ENCODE measurements at places on chromosomes 1 and 21. TPM values are rescaled to one million over a fixed set of nuclear protein-coding genes. Genes with fewer than 3 reads are reported as not detected.

- DNase-seq = no peak
Observed at GRCh38 chr1:1927751-1928150, 8.7 kb upstream of the TMEM52 start.

GRCh38 chr1:162028726-162029125 lies 5.1 kb upstream of the OLFML2B start:
- DNase-seq = no peak

DNA sequence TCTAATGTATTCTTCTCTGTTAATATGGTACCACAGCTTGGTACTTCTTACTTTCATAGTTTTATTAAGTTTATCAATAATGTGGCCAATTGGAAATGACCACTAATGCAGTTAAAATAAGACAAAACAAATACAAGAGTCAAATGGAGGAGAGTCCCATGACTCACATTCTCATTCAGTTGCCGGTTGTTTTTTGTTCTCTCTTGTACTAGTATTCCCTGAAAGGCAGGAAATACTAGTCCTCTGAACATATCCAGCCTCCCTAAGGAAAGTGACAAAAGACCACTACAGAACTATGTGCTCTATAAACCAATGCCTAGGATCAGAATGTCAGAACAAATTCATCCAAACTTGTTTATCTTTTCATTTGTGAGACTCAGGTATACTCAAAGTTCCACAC lies 165.2 kb upstream of the SAMSN1 start:
- DNase-seq = no peak

GRCh38 chr1:62356257-62356835 lies 37.1 kb upstream of the KANK4 start:
- DNase-seq = peak; percentile 70

DNA sequence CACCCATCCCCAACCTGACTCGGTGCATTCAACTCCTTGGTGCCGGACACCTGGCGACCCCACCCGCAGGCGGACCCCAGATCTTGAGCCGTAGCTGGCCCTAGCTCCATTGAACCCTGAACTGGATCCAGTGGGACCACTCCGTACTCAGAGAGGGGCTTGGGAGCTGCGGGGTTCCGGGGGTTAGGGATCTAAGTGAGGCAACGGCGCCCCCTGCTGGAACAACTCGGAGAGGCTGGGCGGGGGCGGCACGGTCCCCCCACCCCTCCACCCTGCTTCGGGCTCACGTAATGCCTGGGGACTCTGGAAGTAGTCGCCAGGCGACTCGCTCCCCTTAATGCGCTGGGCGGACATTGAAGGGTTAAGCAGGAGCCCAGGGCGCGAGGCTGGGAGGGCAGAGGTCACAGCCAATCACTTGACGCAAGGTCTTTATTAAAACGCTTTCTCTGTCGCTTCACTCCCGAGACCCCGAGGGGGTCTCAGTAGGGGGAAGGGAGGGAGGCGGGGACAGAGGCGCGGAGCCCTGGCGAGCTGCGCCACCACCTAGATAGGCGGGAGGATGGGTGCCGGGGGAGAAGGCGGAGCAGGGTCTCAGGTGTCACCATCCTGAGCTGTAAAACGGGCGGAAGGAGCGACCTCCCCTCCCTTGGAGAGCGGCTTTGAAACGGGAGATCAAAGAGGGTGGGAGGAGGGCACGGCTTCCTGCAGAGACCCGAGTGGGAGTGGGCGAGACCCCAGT lies 704 bp upstream of the CRABP2 start:
- no peak for DNase-seq

DNA sequence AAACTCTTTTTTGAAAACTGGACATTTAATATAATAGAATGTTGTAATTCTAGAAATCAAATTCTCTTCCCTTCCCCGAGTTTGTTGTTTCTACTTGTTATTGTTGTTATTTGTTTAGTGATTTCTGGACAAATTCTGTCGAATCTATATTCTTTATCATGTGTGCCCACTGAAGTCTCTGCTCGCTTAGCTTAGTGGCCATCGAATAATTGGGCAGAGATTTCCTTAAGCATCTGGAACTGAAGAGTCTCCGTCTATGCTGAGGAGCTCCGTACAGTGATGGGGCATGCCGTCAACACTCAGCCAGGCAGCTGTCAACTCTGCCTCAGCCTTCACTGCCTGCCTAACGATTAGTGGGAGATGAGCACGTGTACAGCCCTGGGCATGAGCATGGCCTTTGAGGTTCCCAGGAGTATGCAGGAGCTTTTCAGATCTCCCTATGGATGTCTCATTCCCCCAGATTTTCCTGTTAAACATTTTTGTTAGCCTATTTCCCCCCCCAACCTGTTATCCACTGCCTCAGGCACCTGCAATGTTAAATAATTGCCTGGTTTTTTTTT lies 66.8 kb downstream of the SLX9 start:
- no peak for DNase-seq

GRCh38 chr1:155507945-155508344 lies 54.7 kb downstream of the ASH1L start:
- no peak for DNase-seq

- DNase-seq = no peak
Observed at GRCh38 chr1:226033582-226033981, 28.9 kb upstream of the H3-3A start.

GRCh38 chr1:205505076-205505729 lies 734 bp downstream of the CDK18 start:
- no peak for DNase-seq

DNA sequence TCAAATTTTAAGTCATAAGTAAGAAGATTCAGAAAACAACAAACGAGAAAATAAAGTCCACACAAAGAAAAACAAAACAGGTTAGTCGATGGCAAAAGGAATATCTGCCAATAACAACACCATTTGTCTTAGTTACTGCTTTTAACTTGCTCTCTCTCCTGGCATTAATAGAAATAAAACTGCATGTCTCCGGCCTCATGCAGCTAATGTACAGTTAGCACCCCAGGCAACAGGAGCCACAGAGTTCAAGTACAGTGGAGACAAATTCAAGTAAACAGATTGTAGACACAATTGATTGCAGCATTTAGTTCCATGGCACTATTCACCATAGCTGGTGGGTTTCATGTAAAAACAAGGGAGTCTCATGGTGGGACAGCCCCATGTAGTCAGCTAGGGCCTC lies 33.5 kb downstream of the SUSD4 start:
- DNase-seq = no peak

DNA sequence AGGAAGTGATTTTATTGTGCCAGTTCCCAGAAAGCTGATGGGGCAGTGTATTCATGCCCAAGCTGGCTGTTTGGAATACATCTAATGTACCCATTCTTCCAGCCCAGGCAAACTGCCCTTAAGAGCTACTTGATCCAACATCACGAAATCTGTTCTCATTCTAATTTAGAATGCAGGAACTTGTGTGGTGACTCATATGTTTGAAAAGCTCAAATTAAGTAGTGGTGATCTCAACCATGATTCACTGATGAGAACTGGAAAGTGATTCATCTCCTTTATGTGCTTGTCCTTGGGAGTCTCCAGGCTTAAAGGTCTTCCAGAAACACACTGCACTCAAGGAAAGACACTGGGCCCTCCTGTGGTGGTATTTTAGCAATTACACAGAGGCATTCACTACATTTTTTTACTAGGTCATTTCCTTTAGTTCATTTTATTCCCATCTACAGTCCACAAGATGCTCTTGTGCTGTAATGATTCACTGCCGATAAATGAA lies 65.4 kb downstream of the RPE65 start:
- peak; percentile 94 for DNase-seq

- DNase-seq = no peak
Observed at GRCh38 chr1:89364954-89365550, 1.2 kb downstream of the GBP6 start.

DNA sequence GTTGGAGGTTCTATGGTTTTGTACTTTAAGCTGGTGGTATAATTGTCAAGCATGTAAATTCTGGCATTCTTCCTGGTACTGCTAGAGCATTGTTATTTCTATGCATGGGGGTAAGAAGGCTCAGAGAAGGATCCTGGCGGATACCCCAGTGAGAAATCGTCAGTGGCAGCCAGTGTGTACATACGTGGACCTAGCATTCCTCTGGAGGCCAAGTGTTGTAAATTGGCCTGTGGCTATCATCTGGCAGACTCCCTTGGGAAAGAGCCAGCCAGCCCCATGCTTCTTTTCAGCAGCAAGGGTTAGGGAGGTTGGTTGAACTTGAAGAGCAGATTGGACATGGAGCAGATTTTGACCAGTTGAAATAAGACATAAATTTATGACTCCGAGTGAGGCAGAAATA lies 5.2 kb upstream of the AGO3 start:
- no peak for DNase-seq

DNA sequence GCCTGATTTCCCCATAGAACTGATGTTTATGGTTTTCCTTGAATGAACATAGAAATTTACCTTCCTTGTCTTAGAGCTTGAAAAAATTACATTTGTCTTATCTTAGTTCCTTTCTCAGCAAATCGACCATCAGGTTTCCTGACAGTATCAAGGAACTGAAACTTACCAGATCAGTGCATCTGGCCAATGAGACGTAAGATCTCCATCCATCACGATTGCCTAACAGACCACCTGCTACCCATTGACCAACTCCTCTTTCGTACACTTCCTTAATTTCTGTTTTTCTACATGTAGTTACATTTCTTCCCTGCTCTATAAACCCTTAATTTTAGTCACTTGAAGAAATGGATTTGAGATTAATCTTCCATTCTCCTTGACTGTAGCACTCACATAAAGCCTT lies 57.4 kb upstream of the TMPRSS15 start:
- DNase-seq = no peak

DNA sequence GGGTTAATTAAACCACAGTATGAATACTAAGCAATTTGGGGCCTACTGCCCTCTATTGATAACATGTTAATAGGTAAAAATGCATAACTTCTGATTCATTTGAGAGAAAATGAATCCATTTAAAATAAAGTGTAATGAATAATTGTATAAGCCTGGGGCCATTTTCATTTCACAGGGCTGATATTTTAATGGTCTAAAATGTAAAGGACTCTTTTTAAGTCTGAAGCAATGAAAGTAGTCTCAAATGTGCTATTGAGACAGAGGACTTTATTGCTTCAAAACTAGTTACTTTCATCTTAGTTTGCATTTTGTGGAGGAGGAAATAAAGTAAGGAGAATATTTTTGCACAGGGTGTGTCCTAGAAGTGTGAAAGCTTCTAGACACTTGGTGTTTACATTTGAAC lies 155.4 kb downstream of the TLR5 start:
- no peak for DNase-seq

GRCh38 chr1:153119491-153119971 lies 6.2 kb upstream of the SPRR2F start:
- DNase-seq = no peak

GRCh38 chr1:200624679-200625335 lies 4.3 kb upstream of the KIF14 start:
- DNase-seq = no peak

DNA sequence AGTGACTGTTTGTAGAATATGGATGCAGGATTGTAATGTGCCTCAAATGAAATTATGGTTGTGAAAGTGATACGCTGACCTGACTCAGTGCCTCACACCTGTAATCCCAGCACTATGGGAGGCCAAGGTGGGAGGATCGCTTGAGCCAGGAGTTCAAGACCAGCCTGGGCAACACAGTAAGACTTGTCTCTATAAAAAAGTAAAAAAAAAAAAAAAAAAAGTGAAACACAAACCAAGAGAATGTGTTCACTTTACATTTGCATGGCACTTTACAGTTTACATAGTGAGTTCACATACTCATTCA lies 2.0 kb downstream of the CAPN2 start:
- no peak for DNase-seq

DNA sequence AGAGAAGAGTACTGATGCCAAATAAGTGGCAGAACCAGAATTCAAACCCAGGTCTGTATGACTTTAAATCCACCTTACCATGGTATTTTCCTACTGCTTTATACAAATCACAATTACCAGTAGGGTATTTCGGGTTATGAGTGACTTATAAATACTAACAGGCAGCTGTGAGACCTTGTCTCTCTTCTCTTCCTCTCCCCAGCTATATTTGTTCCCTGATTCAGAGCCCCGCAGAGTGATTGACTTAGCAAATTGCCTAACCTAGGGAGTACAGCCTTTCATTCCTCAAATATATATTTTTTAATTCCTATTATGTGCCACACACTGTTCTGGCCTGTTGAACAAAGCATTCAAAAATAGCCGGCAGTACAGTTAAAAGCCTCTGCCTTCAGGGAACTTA lies 168.0 kb downstream of the CLEC20A start:
- no peak for DNase-seq

GRCh38 chr21:44885615-44886014 lies 12.1 kb upstream of the PTTG1IP start:
- DNase-seq = no peak

GRCh38 chr21:39388038-39388810 lies 39.3 kb upstream of the HMGN1 start:
- peak; percentile 70 for DNase-seq

DNA sequence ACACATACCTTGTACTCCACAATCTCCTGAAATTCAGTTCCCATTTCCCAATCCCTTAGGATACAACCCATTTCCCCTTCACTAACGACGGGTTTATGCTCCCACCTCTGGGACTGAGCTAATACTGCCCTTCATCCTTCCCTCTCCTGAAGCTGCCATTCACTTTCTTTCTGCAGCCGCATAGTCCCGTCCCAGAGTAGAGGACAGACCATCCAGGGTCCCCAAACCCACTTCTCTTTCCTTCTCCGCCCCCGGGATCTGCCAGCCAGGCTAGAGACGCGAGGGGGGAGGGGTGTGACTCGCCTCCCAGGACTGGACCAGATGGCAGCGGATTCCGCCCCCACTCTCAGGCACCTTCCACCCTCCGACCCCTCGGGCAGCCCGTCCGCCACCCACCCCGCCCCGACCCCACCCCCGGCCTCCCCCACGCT lies 679 bp downstream of the ABL2 start:
- DNase-seq = peak; percentile 30

GRCh38 chr1:6456800-6457466 lies 9.0 kb downstream of the TNFRSF25 start:
- DNase-seq = no peak

DNA sequence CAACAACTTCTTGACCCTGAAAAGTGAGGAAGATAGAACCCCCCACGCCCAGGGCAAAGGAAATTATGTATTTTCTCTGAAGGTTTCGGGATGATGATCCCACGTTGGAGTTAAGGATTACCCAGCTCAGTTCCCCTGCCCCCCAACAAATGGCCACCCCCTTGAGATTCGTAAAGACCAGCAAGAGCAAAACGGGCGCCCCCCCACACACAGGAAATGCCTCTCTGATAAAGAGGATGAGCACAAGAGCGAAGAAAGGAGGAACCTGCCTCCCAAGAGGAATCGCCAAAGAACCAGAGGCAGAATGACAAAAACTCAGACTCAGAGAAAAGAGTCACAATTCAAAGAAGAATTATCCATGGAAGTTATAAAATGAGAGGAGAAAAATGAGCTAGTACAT lies 576.9 kb downstream of the MATN1 start:
- no peak for DNase-seq

PLPPR5 gene
- 4.3 TPM for total RNA-seq

ST6GALNAC3 gene
- 0.06 TPM for total RNA-seq

KPRP gene
- total RNA-seq = not detected

NUP210L gene
- not detected for total RNA-seq

CD1E gene
- not detected for total RNA-seq

CTTNBP2NL gene
- total RNA-seq = 10.6 TPM

WNT3A gene
- 0.49 TPM for total RNA-seq

FCRL2 gene
- not detected for total RNA-seq

ZNF648 gene
- total RNA-seq = not detected

All from Caki2 (cell line).